Activated T-cell treated with anti-CD3 and anti-CD28 coated beads for 24 hours (primary cell): ENCODE measurements at places on chromosomes 12 and 14.

GRCh38 chr14:67683842-67684241 lies 9.4 kb upstream of the VTI1B start:
- DNase-seq: no peak

DNA sequence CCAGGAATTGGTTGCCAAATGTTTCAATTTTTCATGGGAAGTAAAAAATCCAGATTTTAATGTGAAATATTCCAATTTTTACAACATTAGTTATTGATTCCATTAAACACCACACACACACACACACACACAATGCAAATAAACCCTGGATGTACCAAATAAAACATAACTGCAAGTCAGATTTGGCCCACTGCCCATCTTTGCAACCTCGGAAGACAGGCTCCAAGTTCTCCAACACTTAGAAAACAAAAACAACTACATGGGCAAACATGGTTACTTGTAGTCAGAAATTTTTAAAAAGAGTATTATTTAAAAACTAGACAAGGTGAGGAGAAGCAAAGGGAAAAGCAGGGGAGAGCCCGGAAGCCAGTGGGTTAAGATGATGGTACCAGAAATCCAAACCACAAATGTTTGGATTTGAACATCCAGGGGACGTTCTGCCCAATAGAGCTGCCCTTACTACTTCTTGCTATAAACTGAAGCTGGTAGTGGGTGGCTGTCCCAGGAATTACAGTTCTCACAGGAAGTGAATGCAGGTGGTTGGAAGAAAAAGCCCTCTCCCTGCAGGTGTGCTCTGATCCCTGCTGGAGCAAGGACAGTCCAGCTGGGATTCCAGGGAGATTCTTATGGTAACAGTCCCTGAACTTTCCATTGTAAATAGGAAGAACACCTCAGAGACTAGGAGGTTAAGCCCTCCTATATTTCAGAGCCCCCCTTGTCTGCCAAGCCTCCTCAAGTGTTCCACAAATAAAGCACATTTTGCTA lies 111.7 kb downstream of the SLC25A21 start:
- no peak for DNase-seq

DNA sequence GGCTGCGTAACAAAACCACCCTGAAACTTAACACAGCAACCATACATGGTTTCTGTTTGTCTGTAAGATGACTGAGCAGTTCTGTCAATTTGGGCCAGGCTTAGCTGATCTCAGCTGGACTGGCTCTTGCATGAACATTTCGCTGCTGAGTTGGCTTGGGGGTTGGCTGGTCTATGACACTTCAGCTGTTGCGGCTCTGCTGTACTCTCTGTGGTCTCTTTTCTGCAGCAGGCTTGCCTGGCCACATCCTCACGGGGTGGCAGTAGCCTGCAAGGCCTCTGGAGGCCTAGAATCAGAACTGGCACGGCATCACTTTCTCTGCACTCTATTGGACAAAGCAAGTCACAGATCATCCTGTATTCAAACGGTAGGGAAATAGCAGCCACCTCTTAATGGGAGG lies 216.2 kb downstream of the BCL11B start:
- DNase-seq: peak; percentile 18

GRCh38 chr14:64688031-64688430 lies 16.2 kb upstream of the PLEKHG3 start:
- DNase-seq: no peak

GRCh38 chr12:105696-106095 lies 39.1 kb downstream of the IQSEC3 start:
- DNase-seq: no peak

GRCh38 chr12:113826805-113827538 lies 139.2 kb downstream of the RBM19 start:
- no peak for DNase-seq

GRCh38 chr14:100526632-100527031 lies 60.6 kb downstream of the BEGAIN start:
- DNase-seq: no peak

DNA sequence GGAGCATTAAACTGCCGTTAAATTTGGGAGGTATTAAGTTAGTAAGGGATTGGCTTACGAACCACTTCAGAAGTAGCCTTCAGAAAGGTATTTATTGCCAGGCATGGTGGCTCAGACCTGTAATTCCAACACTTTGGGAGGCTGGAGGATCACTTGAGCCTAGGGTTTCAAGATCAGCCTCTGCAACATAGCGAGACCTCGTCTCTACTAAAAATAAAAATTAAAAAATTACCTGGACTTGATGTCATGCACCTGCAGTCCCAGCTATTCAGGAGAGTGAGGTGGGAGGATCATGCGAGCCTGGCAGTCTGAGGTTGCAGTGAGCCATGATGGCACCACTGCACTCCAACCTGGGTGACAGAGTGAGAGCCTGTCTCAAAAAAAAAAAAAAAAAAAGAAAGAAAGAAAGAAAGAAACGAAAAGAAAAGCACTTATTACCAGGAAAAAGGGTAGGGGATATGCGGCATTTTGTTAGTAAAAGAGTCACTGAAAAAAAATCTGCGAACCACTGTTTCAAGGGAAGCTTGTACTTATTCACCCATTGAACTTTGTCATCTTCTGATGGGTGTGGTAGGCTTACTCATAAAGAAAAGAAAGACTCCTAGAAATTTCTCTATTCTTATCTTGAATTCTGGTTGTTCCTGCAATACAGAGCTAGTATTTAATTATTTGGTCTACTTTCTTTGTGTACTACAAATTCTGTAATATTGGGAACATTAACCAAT lies 33.6 kb upstream of the PLEKHA5 start:
- no peak for DNase-seq

DNA sequence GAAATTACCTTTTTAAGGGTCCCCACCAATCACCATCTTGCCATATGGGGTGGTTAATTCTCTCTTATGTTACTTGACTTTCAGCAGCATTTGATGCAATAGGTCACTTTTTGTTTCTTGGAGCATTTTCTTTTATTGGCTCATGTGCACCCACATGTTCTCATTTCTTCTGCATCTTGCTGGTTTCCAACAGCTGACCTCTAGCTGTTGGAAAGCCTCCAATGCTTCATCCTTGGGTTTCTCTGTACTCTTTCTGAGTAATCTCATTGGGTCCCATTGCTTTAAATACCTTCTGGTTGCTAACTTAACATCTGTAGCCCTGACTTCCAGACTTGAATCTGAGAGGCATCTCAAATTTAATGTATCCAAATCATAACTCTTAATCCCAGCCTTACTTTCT lies 116.8 kb downstream of the CRADD start:
- no peak for DNase-seq

DNA sequence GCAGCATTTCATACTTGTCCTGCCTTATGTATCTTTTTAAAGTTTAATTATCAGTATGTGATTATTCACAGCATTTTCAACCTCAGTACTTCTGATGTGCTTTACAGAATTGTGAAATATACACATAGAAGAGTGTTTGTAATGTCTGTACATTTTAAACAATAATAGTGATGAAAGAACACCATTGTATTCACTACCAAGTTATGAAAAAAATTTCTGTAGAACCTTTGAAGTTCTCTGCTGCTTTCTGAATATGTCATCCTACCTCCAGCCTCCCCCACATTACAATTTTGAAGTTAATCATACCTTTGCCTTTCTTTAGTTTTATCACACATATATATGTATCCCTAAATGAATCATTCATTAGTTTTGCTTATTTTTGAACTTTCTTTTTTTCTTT lies 24.8 kb downstream of the FRMD6 start:
- DNase-seq: no peak

DNA sequence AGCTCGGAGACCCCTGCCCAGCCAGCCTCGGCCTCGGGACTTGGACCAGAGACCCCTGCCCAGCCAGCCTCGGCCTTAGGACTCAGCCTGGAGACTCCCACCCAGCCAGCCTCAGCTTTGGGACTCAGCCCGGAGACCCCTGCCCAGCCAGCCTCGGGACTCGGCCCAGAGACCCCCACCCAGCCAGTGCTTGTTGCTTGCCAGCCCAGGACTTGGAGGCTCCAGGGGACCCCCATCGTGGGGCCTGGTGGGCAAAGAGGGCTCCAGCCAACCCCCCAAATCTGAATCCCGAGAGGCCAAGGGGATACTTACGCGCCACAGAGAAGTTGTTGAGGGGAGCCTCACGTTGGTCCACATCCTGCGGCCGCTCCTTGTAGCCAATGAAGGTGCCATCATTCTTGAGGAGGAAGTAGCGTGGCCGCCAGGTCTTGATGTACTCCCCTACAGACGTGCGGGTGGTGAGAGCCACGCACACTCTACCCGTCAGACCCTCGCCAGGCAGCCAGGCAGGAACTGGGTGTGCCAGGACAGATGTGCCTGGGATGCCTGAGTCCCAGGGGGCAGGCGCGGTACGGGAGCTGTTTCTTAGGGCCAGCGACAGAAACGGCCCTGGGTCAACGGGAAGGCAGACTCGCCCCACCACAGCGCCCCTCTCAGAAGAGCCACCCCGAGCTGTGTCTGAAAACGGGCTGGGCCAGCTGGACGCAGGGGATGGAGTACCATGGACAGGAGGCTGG lies 15.6 kb downstream of the AKT1 start:
- no peak for DNase-seq

DNA sequence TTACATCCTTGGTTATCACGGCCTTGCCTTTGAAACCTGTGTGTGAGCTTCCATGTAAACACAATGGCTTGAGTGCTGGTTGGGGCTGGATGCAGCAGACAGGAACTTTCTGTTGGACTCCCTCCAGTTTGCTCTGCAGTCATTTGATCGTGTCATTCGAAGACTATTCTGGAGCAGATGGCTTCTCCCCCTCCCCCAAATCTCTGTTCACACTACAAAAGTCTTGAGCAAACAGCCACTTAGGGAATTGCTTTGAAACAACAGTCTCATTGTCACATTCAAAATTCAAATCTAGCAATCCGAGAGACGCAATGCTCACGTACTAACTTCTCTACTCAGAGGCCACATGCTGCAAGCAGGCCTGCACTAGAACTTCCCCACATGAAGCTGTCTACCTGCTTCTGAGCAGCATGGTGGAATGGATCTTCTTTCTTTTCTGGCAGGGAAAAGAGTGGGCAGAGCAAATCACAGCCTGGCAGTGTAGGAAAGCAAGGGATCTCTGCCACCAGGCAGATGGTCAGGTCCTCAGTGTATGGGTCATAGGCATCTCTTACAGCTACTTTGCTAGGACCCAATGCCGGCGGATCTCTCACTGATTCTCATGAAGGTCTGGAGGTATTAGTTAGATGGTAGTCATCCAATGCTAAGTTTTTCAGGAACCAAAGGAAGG lies 214.2 kb downstream of the PPM1H start:
- no peak for DNase-seq

DNA sequence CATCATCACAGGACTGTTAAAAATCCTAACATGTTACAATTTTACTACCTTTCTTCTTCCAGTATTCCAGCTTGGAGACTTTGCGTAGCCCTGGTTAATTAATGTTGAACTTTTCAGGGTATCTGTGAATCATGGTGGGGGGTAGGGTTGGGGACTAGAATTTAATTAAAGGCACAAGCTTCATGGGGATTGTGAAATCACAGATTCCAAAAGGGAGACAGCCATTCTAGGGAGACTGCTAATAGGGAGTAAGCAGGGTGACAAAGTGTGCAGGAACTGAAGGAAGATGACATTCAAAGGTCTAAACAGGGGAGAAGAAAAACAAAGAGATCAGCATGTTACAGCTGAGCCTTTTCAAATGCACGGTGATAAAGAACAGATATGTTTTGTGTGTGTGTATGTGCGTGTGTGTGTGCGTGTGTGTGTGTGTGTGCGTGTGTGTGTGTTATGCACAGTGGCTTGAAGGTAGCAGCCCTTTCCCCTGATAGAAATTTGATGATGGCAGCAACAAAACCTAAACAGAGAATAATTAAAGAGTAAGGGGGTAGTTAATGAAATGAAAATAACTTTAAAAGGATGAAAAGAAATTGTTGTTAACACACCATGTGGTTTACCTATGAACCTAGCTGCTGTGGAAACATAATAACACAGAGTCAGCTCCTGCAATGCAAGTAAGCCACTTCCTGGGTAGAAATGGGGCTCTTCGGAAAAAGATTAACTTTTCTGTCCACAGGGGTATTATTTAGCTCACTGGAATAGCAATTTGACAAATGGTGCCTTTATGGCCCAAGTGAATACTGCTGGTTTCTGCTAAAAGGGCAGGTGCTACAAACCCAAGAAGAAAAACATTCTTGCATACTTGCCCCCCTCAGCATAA lies 581.7 kb downstream of the DIO2 start:
- DNase-seq: no peak

DNA sequence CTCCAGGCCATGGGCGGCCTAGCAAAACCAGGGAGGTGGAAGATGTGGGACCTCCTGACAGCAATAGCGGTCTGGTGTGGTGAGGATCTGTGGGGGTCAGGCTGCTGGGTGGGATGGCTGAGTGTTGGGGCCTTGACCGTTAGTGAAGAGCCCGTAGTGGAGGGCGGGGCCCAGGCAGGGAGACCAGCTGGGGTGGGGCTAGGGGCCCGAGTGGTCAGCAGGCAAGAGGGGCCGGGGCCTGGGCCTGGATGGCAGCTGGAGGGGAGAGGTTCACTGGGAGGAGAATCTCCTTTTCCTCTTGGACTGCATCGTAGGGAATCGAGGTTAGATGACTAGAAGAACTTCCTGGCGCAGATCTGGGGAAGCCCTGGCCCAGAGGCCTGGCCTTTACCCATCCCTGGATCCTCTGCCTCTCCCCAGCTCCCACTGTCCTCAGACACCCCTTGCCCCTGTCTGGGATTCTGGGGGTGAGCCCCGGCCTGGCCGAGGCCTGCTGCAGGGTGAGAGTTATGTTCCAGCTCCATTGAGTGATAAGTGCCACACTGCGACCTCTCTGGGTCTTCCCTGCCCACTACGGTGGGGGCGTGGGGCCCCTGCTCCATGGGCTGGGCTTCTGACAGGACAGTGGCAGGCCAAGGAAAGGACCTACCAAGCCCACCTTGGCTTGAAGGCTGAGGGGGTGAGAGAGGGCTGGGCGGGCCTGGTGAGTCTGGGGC lies 47.1 kb downstream of the KRT80 start:
- DNase-seq: no peak

DNA sequence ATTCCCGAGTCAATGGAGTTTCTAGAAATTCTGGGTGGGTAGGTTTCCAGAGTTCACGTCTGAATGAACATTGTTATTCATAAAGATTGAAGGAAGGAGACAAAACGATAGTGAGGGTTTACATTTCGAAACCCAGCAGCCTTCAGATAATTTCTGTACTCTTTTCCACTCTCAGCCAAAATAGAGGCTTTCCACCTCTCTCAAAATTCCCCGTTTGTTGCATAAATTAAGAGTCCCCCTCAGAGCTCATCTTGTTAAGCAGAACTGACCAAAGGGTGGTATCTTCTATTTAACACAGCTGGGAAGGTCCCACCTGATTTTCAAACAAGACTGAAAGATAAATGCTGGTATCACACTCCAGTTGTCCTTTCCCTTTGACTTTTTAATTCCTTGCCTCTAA lies 21.5 kb upstream of the YARS2 start:
- DNase-seq: no peak

- no peak for DNase-seq
Measured at GRCh38 chr14:98798099-98798498, 473.9 kb downstream of the BCL11B start.

GRCh38 chr12:63919756-63920155 lies 75.3 kb downstream of the SRGAP1 start:
- DNase-seq: no peak

- no peak for DNase-seq
Measured at GRCh38 chr12:102960766-102961465, 3.4 kb downstream of the ASCL1 start.

- no peak for DNase-seq
Measured at GRCh38 chr12:2902272-2902880, 11.7 kb downstream of the TULP3 start.
